ENCODE measurements at places on chromosomes 16 and 17.

GRCh38 chr16:12381662-12382061 is 405.1 kb downstream of the SNX29 start:
- DNase-seq = no peak

DNA sequence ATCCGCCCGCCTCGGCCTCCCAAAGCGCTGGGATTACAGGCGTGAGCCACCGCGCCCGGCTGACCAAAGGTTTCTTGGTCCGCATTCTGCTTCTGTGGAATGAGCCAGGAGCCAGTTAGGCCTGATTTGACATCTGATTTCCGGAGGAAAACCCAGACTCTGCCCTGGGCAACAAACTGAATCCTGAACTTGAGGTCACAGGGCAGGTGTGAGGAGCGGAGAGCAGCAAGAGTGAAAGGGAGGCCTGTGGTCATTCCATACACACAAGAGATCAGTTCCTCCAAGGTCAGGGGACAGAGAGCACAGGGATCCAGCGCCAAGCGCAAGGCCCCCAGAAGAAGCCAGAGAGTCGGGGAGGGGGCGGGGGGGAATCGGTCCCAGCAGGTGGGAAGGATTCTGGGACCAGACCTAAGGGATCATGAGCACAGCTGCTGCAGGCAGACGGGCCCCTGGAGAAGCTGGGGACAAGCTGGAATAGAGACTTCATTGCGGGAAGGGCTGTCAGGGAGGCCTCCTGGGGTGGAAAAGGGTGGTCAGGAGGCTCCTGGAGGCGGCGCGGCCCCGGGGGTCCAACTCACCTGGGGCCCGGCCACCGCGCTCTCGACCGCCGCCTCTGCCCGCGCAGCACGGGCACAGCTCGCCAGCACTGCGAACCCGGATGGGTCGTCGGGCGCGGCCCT is 436 bp downstream of the SHPK start:
- DNase-seq = peak; percentile 50

DNA sequence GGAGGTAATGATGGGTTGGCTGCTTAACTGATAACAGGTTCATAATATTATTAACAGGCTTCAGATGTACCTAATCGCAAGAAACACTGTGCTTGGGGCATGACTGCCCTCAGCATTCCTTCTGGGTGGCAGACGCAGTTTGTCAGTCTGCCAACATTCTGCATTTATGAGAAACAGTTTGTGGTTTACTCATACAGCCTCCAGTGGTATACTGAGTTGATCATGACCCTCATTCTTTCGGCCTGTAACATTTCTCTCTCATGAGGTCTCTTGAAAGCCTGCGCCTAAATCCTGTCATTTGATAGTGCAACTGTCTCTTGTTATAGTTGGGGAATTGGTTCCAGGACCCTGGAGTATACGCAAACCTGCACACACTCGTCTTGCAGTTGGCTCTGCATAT is 4.9 kb upstream of the RUSF1 start:
- DNase-seq = no peak

GRCh38 chr16:31179219-31179746 is 656 bp upstream of the FUS start:
- no peak for DNase-seq

DNA sequence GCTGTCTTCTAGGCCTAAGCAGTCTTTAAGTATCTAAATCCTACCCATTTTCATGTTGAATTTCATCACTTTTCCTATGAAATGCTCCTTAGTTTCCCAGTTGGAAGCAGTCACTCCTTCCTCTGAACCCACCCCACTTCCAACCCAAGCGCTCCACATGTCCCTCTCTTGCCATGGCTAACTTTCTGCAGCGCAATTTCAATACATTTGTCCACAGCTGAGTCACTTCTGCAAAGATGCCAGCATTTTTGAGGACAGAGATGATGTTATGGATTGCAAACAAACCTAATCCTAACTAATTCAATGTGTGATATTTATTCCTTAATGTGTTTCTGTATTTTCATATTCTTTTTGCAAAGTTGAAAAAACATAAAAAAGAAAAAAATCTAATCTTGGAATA is 71.7 kb downstream of the HLF start:
- DNase-seq = no peak

GRCh38 chr16:47143677-47144558 is at the start of gene NETO2:
TSS of gene NETO2 (minus strand) at chr16:47143945. CDS start at chr16:47143612, 333 bp downstream.
- peak; percentile 41 for DNase-seq

DNA sequence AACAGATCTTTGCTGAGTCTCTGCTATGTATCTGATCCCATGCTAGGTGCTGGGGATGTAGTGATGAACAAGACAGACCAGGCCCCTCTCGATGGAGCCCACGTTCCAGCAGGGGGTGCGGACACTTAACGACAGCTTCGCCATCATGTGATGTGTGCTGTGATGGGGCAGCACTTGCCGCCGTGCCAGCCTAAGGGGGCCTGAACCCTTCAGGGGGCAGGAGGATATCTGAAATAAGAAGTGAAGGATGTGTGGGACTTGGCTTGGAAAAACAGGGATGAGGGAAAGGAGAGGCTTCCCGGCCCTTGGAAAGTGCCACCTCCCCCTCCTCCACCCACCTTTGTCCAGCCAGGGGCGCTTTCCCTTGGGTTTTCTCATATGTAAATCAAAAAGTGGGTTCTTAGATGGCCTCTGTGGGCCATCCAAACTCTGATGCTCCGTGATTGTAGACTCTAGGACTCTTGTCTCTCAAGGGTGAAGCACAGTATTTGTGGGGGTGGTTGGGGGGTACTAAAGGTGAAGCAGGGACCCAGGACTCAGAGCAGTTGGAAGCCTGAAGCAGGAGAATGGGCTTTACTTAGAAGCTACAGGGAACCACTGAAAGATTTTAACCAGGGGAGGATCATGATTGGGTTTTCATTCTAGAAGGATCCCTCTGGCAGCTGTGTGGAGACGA is 4.0 kb upstream of the DLX3 start:
- no peak for DNase-seq

GRCh38 chr17:28500712-28501379 is 5.3 kb upstream of the FOXN1 start:
- no peak for DNase-seq

DNA sequence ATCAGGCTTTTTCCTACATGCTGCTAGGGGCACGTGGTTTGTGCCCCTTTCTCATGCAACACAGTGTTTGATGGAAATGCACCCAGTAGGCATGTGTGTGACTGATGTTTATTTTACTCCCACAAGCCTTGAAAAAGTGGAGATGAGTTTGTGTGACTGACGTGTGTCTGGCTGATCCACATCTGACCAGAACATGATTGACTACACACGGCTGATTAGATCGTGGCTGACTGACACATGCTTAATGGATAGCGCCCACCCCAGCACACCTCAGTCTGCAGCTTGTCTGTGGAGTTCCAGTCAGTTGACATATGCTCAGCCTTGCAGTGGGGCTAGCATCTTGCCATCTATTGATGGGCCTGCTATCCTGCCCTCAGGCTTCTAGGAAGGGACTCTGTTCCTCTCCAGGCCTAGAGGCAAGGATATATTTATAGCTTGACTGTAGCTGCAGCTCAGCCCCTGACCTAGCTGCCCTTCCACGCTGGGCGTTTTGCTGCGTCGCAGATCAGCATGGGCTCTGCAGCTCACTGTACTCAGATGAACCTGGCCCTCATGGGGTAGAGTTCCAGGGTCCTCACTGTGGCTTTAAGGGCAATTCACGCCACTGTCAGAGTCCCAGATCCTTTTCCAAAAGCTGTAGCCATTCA is 112.3 kb downstream of the HS3ST2 start:
- no peak for DNase-seq

GRCh38 chr17:4565209-4566141 is 5.1 kb upstream of the GGT6 start:
- peak; percentile 50 for DNase-seq

DNA sequence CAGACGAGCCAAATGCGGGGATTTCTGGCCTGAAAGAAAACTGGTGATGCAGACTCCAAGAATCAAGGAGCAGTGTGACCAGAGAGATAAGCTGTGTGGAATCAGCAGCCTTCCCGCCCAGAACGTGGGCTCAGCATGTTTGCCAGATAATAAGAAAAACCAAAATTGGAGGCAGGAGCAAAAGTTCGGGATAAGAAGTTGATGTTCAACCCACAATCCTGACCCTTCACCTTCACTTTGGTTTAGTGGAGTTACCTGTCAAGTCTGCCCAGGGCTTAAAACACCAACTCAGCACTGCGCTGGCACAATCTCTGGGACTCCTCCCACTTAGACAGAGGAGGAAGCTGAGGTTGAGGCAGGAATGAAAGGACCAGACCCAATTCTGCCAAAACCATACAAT is 3.1 kb downstream of the SLC43A2 start:
- no peak for DNase-seq

GRCh38 chr17:78558181-78558850 is 18.9 kb downstream of the DNAH17 start:
- DNase-seq = no peak

GRCh38 chr17:69588827-69589239 is 174.3 kb downstream of the MAP2K6 start:
- no peak for DNase-seq

DNA sequence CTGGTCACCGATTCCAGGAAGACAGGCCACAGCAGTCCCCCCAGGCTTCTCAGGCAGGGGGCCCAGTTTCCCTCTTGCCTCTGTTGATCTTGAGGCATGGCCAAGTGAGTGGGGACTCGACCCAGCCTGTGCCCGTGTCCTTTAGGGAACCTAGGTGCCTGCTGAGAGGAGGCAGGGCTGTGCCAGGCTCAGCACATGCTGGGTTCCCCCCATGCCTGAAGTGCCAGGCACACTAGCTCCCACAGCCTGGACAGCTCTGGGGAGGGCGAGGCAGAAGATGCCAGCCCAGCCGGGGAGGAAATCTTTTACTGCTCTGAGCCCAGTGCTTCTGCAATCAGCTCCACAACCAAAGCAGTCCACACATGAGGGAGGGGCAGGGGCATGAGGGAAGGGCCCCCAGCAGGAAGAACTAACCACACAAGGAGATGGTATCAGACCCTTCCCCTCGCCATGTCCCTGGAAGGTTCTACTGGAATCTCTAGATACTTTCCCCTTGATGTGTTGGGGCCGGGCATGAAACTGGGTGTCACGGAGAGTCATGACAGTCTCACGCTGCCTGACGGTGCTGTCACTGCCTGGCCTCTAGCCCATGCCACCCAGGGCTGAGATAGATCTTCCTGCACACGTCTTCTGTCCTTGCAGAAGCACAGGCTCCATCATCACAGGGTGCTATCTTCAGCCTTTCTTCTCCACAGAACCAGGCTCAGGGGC is 25.5 kb downstream of the MYO18A start:
- DNase-seq = no peak

- DNase-seq = no peak
Measured at GRCh38 chr17:45836047-45837044, 8.3 kb upstream of the SPPL2C start.

DNA sequence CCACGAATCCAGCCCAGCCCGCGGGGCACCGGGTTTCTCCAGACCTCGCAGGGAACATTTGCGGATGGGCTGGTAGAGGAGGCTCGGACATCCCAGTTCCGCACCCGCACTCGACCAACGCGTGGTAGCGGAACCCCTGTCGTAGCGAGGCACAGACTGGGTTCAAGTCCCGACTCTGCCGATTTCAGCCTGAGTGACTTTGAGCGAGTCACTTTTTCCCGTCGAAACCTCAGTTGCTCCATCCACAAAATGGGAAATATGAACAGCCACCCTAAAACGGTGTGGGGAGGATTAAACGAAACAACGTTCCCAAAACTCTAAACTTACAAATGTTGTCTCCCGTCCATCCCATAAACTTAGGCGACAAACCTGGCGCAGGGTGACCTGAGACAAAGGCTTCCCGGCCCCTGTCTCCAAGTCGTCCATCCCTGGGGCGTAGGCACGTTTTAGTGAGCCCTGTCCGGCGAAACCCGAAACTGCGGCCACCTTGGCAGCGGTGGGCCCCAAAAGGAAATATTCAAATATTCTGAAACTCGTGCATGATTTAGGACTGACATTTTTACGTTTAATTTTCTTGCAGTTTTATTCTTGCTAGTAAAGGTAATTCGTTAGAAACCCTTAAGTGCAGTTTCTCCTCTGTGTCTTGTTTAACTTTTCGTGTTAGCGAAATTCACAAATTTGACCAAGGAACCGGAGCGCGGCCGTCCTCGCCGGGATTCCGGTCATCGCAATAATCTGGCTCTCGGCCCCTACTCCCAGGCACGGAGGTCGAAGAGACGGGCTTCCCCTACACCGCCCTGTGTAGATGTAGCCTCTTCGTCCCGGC is 1.9 kb upstream of the MLLT6 start:
- no peak for DNase-seq

DNA sequence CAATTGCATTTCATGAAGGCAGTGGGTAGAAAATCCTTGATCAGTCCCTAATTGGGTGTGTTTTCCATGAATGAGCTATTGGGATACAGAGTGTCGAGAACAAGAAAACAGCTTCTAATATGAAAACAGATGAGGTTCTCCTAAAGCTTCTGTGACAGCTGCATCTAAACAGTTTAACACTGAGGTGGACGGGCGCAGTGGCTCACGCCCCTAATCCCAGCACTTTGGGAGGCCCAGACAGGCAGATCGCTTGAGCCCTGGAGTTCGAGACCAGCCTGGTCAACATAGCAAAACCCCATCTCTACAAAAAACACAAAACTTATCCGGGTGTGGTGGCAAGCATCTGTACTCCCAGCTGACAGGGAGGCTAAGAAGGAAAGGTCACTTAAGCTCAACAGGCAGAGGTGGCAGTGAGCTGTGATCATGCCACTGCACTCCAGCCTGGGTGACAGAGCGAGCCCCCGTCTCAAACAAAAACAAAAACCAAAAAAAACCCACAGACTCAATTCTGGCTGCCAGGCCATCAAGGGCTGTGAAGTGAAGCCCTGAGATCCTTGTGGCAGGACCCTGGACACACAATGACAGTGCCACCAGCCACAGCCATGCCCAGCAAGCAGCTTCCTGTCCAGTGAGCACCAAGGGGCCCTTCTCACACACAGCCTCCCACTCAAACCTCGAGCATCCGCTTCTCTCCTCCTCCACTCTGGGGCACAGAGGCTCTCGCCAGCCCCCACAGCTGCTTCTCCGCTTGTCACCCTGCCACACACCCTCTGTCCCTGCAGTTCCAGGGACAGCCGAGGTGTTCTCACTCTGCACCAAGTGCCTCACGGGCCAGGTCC is 44.0 kb downstream of the ANKRD11 start:
- no peak for DNase-seq
